ENCODE measurements at places on chromosomes 12 and 14.

DNA sequence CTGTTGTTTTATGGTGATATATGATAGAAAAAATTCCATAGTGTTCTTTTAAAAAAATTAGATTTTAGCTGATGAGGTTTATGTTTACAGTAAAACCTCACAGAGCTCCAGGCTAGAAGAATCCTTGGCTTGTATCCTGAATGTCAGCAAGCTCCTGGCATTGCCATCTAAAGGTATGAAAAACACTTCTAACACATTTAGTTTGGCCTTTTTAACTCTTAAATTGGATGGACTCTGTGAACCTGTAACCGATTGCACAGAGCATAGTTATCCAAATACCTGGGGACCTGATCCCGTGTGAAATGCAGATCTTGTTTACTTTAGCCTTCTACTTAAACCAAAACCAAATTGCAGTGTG is 241.1 kb upstream of the DCN start:
- no peak for DNase-seq

DNA sequence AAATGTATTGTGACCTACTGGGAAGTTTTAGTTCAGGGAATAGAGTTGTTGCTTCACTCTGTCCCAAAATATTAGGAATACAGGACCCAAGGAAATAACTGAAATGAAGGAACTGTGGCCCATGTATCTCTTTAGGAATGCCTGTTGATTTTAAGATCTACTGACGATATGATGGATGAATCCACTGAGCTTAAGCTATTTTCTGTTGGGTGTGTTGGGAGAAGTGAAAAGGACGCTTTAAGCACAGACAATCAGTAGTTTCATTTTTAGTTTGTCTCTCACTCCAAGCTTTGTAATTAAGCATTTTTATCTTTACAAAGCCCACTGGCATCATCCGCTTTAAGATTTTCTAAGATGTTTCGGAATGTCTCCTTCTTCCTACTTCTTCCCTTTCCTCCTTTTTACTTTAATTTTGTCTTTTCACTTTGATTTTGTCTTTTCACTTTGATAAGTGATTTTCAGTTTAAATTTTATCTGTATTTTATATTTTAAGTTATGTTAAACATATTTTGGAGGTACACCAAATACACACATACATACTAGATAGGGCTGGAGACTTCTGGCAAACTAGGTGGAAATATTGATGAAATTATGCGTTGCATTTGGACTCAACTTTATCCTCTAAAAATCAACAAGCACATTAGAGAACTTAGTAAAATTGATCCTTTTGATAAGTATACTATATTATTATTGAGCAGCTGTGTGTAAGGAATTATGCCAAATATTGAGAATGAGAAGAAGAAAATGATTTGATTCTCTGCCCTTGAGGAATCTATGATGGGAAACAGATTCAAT is 52.3 kb upstream of the USP44 start:
- DNase-seq = no peak

DNA sequence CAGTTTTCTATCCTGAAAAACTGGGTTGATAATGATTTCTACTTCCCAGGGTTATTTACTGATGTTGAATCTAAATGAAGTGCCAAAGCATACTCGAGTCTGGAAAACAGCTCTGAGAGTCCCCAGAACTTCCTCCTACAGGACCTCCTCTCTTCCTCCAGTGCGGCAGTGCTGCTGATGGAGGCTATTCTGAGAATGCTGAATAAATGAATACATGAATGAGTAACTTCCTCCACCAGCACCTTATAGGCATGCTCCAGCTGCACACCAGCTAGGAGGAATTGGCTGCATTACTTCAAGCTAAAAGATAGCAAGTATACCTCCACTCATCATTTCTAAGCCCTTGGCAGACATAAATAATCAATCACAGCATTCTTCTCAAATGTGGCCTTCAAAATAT is 448.8 kb upstream of the CCDC196 start:
- DNase-seq = no peak

DNA sequence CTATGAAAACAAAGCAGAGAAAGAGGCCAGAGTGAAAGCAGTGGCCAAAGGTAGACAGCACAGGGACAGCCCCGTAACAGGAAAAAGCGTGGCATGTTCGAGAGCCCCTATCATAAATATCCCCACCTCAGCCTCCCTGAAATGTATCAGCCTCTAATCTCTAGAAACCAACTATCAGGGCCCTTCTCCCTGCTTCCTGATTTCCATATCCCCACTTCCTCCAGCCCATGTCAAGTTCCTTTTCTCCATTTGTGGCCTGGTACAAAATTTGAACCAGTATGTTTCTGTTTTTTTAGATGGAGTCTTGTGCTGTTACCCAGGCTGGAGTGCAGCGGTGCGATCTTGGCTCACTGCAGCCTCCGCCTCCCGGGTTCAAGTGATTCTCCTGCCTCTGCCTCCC is 16.9 kb downstream of the DEPDC4 start:
- DNase-seq = no peak

GRCh38 chr14:94089479-94089878 is 8.4 kb downstream of the IFI27L1 start:
- DNase-seq = no peak

GRCh38 chr12:53572134-53572758 is 53.9 kb downstream of the ATF7 start:
- DNase-seq = no peak

All from NCI-H2171 treated with DMSO at 0.1 percent for 48 hours (cell line).